ENCODE measurements at places on chromosomes 2 and 18. TPM values are rescaled to one million over a fixed set of nuclear protein-coding genes. Genes with fewer than 3 reads are reported as not detected.

DNA sequence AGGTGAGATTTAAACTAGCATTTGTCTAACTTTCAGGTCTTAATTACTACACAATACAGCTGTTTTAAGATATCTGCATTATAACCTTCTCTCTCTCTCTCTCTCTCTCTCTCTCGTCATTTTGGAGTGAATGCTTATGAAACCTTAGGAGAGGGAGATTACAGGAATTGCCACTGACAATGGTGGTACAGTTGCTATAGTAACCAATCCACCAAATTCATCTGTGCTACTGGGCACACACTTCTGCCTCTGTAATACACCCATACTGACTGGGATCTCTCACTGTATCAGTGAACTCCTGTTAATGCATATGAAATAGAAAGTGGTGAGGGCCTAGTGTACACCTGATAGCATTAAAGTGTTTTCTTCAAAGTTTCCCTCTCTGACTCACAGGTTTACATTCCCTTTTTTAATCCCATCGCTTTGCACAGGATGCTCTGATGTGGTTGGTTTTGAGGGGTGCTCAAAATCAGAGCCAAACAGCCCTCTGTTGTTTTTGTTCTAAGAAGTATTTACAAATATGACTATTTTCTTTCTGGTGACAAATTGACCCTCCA lies 13.1 kb downstream of the KLHL14 start:
- DNase-seq, result no peak

GRCh38 chr2:120398996-120399888 lies 53.3 kb downstream of the INHBB start:
- DNase-seq, result no peak

DNA sequence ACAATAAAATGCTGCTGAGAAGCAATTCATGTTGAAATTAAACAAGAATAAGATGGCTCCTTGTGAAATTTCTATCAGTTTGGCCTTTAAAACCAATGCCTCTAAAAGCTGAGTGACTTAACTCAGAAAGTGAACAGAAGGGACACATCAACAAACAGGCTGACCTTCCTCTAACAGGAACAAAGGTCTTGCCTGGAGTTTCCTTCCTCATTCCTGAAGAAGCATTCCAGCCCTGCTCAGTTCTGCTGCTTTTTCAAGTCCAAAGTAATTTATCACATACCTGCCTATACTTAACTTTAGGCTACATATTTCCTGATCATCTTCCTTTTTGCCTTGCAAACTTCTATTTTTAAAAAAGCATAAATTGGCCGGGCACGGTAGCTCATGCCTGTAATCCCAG lies 14.1 kb downstream of the PTRHD1 start:
- DNase-seq, result no peak

DNA sequence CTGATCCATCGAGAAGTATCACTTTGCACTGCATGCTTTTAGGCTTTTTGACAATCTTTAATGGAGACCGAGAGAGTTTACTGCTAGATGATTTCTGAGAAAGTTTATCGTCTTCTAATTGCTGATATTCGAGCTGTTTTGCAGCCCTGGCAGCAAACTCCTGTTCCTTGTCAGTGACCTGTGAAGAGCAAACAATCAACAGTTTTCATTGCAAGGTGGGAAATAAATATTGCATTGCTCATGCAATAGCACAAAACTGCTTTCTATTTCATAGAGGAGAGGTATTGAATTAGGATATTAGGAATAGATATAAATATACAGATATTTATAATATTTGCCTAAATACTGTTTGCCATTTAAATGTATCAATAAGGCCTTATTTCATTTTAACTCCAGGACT lies 65.5 kb downstream of the EPB41L3 start:
- no peak for DNase-seq

DNA sequence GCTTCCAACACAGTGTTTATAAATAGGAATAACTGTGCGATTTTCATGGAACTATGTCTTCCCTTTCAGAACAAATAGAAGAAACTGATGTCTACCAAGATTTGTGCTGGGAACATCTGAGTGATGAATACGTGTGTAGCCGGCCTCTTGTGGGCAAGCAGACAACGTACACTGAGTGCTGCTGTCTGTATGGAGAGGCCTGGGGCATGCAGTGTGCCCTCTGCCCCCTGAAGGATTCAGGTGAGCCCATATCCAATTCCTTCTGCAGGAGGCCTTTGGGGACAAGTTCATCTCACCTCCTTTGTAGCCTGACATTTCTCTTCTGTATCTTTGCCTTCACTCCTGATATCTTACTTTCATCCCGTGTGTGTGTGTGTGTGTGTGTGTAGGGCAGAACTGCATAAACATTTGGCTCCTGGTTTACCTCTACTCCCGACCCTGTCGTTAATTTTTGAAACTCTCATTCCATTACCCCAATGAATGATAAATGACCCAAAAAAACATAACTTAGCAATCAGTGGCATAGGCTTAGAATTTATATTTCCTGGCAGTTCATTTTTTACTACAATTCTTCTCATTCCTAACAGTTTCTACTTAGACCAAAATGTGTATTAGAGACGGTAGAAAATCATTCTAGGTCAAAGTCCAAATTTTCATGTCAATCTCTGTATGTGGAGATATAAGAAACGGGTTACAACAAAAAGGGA lies 111.0 kb upstream of the RASGRP3 start:
- DNase-seq, result no peak

- DNase-seq, result no peak
Measured at GRCh38 chr2:133673305-133673905, 105.1 kb upstream of the NCKAP5 start.

DNA sequence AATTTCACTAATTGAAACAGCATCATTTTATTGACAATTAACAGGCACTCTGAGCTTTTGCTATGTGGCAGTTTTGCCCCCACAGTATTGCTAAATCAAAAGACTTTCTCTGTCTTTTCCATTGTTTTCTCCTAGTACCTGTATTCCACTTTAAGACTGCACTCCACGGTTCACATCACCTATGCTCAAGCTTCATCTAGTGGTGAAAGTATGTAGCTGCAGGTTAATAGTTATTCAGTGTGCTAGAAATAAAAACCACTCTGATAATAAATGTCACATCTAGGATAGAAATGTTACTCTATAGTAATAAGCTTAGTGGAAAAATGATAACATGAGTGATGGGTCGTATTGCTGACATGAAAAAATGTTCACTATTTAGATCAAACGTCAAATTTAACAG lies 24.6 kb downstream of the ARL6IP6 start:
- DNase-seq, result no peak

DNA sequence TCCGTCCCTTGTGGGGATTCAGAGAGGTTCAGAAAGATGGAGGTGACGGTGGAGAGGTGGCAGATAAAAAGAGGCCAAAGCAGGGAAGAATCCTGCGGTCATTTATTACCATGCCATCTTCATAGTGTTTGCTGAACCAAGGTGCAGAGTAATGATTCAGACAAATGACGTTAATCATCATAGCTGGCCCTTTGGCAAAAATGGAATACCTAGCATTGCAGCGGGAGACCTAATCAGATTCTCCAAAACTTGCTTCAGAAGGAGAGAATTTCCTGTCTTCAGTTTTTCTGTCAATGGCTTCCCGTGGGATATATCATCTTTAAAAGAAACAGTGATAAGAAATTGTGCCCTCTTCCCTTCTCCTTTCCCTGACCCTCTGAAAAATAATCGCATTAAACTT lies 175.4 kb downstream of the PTGR3 start:
- DNase-seq, result no peak

DNA sequence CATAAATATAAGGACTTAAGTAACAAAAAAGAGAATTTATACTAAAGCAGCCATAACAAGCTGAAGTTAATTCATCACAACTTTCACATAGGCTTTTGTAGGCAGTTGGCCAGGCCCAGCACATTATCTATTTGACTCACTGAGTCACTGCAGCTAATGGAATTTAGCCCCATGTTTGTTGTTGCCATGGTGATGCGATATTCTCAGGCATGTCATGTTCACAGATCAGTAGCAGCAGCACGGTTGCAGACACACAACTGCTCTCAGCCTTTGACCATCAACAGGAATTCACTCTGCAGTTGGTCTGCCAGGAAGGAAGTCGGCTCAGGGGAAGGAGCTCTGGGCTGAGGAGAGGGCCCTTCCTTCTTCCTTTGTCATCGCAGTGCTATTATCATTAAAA lies 639.8 kb downstream of the TMEM182 start:
- DNase-seq, result no peak

GRCh38 chr18:34223164-34223892 lies 1.4 kb downstream of the NOL4 start:
- no peak for DNase-seq

- peak; percentile 78 for DNase-seq
Measured at GRCh38 chr2:201261471-201261870, 1.1 kb downstream of the CASP8 start.

- DNase-seq, result peak; percentile 52
Measured at GRCh38 chr2:102520009-102520408, 47.0 kb downstream of the SLC9A4 start.

Gene LYG1
- total RNA-seq, result 0.81 TPM

Gene FRZB
- total RNA-seq, result not detected

Gene SPDYA
- total RNA-seq, result 12.4 TPM

Gene ZEB2
- total RNA-seq, result 76.7 TPM

Measured in CD8-positive, alpha-beta T cell (primary cell).